ENCODE measurements at places on chromosomes 7 and 10.

DNA sequence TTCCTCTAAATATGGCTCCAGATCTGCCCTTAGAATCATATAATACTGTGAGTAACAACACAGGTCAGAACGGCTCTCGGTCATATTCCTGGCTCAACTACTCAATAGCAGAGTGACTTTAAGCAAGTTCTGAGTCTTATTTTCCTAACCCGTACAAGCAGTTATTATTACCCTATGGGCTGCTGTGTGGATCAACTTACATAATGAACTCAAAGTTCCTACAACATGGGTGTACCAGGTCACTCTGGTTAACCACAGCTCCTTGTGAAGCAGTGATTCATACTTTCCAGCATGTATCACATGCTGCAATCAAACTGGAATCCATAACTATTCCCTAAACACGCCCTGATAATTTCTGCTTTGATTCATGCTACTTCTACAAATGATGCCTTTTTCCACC lies 107.3 kb downstream of the LRRN3 start:
- no peak for DNase-seq

DNA sequence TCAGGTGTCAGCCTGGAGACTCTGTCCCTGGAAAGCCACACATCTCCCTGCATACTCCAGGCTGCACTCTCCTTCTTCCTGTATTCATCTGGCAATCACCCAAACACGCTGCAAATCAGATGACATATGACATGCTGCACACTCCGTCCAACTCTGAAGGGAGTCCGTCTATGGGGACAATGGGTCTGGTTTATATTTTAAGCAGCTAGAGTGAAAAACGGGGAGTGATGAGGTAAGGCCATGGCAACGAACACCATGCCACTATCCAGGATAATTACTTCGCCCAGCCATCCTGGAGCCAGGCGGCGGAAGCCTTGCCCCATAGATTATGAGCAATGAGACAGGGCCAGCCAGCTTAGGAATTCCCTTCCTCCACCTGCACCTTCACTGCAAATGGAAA lies 140.1 kb downstream of the PLXNA4 start:
- no peak for DNase-seq

GRCh38 chr10:126904818-126905701 lies at the start of gene DOCK1:
Gene DOCK1, plus strand, starts transcription at chr10:126905428. Its CDS starts 90 bp downstream, at chr10:126905518.
- DNase-seq, result no peak

- DNase-seq, result no peak
Measured at GRCh38 chr10:123579675-123580074, 86.5 kb upstream of the GPR26 start.

GRCh38 chr10:30821261-30821993 lies 191.9 kb upstream of the LYZL2 start:
- DNase-seq, result no peak

DNA sequence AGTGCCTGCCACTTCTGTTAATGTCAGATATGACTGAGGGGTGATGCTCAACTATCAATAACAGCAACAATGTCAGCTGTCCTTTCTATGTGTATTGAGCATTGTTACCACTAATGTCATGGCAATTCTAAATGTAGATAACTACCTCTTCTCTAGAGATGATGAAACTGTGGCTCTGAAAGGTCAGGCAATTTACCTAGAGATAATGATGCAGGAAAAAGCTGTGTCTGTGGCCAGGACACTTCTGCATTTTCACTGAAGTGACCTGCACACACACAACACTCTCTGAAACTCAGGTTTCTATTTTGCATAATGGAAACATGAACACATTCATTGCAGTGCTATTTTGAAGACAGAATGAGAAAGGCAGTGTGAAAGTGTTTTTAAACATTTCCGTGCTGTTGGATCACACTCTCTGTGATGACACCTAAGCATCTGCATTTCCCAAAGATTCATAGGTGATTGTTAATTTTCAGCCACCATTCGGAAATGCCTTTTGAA lies 148.2 kb downstream of the KCND2 start:
- DNase-seq, result no peak

- DNase-seq, result no peak
Measured at GRCh38 chr7:78350926-78351325, 552.4 kb downstream of the PHTF2 start.

- DNase-seq, result no peak
Measured at GRCh38 chr10:32005050-32005449, 51.2 kb downstream of the KIF5B start.

- DNase-seq, result no peak
Measured at GRCh38 chr10:81843042-81843441, 32.0 kb upstream of the NRG3 start.

- no peak for DNase-seq
Measured at GRCh38 chr7:24962418-24962962, 17.5 kb downstream of the OSBPL3 start.

DNA sequence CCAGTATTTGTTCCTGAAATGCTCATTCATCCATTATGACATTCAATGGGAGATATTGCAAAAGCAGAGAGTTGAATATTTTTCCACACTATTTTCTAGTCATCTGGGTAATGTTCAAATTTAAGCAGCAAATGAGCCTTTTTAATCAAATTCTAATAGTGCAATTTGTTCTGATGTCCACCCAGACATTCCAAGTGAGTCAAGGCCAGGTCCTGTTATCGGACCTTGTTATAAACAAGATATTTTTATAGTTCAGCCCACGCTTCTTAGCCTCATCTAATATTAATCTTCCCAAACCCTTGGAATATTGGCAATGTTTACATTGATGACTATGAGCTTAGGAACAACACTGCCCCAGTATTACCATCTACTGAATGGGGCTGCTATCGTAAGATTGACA lies 500.1 kb upstream of the PHF14 start:
- no peak for DNase-seq

GRCh38 chr10:114996542-114996941 lies 58.5 kb downstream of the TRUB1 start:
- no peak for DNase-seq

GRCh38 chr7:95897557-95898251 lies 125.3 kb downstream of the DYNC1I1 start:
- no peak for DNase-seq

- DNase-seq, result no peak
Measured at GRCh38 chr7:43454936-43455518, 127.9 kb upstream of the STK17A start.

DNA sequence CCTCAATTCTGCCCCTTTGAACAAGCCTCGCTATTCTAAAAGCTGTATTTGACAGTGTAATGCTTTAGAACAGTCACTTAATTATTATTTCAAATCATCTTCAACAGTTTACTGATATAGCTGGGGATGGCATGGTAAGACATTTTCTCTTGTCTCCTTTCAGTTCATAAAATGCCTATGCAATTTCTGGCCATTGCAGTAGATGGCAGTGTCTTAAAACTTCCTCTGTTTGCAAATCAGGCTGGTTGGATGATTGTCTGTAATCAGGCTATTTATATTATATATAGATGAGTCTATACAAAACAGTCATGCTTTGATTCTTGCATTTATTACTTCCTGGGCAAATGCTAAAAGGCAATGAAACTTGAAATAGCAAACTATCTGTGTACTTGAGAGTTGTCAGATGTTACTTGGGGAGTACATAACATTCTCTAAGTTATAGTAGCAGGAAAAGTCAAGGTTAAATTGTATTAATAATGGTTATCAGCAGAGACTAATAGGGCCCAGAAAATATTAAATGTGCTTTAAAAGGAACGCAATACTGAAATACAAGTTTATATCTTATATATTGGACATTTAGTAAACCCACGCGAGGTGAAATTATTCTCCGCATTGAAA lies 55.5 kb upstream of the LHFPL3 start:
- DNase-seq, result peak; percentile 5

DNA sequence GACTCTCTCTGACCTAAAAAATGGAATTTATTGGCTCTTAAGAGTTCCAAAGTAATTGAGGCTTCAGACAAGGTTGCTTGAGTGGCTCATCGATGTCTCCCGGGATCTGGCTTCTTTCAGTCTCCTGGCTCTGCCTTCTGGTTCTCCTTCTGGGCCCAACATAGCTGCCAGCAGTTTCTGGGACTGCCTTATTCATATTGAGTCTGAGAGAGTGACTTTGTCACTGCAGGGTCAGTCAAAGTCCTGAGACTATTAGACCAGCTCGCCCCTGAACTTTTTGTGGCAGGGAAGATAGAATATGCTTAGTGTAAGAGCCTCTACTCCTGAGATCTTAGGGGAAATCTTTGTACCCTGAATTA lies 94.0 kb downstream of the MMRN2 start:
- DNase-seq, result no peak

DNA sequence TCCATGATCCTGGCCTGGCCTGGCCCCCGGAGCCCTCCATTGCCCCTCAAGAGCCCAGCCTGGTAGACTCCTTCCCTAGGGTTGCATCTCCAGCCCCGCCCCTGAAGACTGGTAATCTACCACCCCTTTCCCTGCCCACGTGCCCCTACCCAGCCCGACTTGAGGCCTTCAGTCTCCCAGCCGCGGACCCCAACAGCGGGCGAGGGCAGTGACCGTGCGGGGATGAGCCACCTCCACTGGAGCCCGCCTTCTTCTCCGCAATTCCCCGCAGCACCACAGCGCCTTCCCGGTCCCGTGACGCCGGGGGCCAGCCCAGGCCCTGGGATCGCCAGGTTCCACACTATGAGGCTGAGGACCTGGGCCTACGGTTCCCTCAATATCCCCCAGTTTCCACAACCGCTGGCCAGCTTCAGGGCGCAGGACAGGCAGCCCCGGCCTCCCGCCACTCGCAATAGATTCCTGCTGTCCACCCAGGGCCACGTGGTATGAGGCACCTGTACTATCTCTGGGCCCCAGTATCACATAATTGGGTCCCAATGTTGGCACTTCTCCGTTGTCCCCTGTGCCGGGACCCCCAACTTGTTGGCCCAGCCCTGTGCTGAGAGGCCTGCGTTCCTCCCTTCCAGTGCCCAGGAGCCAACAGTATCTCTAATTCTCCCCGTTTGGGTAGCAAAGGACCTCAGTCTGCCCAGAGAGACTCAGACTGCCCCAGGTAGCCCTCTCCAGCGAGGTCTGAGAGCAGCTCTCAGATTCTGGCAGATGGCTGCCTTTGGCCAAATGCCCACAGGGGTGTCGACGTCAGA lies 1.1 kb upstream of the GPRIN2 start:
- DNase-seq, result no peak

GRCh38 chr10:130477360-130477759 lies 341.2 kb downstream of the GLRX3 start:
- no peak for DNase-seq

GRCh38 chr10:120475844-120476791 lies 19.1 kb downstream of the PLPP4 start:
- no peak for DNase-seq

DNA sequence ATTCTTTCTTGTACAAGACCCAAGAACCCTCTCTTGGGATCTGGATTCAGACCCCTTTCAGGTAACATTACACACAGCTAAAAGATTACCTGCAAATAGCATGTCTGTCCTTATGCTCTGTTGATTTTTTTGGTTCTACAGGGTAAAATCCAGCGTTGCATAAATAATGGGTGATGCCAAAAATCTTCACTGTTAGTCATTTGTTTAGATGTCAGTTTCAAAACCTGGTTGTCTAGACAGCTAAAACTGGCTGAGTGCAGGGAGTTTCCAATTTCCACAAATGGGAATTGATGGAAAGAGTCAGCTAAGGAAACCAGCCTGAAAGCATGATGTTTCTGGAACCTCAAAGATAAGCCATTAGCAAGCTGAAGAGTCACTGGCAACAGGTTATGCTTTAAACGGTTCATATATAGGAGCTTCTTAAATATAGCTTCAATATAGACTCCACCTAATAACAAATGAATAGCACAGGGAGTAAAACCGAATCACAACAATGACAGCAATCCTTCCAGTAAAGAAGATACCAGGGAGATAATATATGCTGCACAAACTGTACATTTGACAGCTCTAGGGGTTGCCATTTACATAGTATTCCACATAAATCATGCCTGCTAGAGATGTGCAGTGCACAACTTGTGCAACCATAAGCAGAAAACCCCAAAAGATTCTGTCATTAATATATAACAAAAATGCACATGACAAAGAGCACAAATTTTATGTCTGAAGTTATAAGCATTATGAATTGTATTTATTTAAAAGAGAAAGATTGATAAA lies 20.4 kb downstream of the CCDC71L start:
- DNase-seq, result no peak

- no peak for DNase-seq
Measured at GRCh38 chr7:133911724-133912123, 215.4 kb upstream of the LRGUK start.

GRCh38 chr7:149732111-149732561 lies 41.3 kb downstream of the ZNF467 start:
- DNase-seq, result no peak

Data from NCI-H2107 (cell line).